ENCODE measurements at places on chromosomes 3 and 15.

- DNase-seq = no peak
Measured at GRCh38 chr15:37140531-37141058, 40.2 kb upstream of the MEIS2 start.

DNA sequence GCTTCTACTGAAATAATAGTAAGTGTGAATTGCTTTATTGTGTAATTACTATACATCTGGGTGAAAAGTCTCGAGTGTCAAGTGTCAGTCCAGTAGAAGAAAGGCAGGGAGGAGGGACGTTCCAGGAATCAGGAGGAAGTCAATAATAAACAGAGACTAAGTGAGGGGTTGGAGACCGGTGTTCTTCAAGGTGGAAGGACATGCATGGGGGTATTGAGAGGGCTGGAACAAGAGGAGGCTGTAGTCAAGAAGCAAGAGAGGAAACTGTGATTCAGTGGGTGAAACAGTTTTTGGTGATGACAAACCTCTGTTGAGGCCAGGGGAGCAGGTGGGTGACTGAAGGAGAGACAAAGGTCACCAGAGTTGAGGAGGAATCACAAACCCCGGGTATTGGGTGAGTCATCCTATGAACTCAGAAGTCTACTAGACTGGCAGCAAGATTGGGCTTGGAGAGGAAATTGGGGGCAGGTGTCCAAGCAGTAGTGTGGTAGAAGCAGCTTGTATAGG is 11.6 kb upstream of the SCAMP5 start:
- DNase-seq = peak; percentile 29

DNA sequence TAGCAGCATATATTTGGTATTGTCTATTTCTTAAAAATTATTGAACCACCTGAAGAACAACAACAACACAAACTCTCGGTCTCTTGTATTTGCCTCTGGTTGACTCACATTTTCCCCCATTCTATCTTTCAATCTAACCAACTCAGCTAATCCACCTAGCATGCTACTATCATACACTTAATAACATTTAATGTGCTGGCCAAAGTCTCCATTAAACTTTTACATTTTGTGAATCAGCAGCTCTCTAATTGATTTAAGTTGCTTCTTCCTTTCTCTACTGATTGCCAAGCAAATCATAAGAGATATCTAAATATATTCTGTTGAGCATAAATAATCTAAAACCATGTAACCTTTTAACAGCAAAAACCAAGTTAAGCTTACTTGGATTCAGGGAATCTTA is 631.7 kb downstream of the IGSF11 start:
- DNase-seq = no peak

GRCh38 chr3:167109746-167110145 is 270.4 kb downstream of the ZBBX start:
- no peak for DNase-seq

GRCh38 chr15:80645494-80646065 is 49.5 kb upstream of the ABHD17C start:
- DNase-seq = no peak

DNA sequence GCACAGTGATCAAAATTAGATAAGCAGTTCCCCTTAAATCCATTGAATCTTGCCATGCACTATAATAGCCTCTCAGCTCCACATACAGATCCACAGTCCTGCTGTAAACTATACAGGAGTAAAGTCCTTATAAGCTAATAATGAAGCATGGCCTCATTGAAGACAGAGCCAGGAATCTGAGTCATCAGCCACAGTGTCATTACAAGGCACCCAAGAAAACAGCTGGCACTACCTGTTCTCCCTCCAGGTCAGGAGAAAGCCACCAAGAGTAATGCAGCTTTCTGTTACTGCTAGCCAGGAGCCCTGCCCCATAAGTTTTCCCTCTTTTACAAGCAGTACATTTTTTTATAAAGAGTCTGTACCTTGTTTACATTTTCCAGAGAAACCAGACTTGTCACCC is 27.3 kb downstream of the WDR49 start:
- no peak for DNase-seq

DNA sequence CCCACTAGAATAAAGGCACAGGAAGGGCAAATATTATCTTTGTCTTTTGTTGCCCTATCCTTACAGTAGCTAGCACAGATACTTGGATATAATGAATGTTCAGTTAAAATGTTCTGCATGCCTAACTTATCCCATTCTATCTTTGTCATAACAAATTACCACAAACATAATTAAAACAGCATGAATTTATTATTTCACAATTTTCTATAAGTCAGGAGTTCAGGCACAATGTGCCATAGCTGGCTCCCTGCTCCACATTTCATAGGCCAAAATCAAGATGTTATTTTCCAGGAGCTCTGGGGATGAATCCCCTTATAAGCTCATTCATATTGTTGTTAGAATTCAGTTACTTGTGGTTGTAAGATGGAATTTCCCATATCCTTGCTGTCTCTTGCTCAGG is 975.5 kb downstream of the IGSF11 start:
- DNase-seq = no peak

DNA sequence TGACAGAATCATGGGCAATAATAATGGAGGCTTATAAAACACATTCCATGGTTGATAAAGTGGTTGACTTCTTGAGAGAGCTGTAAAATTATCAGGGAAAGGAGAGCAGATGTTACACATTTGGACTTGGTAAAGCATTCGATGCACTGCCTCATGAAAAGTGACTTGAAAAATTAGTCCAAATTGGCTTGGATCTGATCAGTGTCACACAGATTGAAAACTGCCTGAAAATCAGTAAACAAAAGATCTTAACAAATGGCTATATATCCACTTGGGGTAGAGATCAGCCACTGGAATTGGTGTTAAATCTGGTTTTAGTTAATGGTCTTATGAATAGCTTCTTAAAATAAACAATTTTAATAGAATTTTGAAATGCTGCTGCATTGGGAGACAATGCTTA is 20.3 kb downstream of the SHOX2 start:
- DNase-seq = no peak

GRCh38 chr15:64333986-64334929 is 21.7 kb downstream of the CSNK1G1 start:
- no peak for DNase-seq
